ENCODE measurements at places on chromosomes 7 and 10. TPM values are rescaled to one million over a fixed set of nuclear protein-coding genes. Genes with fewer than 3 reads are reported as not detected.

The TBX20 gene
- not detected for total RNA-seq

The RPP38 gene
- 20.6 TPM for total RNA-seq

The MSMB gene
- not detected for total RNA-seq

The GHITM gene
- 115 TPM for total RNA-seq

DNA sequence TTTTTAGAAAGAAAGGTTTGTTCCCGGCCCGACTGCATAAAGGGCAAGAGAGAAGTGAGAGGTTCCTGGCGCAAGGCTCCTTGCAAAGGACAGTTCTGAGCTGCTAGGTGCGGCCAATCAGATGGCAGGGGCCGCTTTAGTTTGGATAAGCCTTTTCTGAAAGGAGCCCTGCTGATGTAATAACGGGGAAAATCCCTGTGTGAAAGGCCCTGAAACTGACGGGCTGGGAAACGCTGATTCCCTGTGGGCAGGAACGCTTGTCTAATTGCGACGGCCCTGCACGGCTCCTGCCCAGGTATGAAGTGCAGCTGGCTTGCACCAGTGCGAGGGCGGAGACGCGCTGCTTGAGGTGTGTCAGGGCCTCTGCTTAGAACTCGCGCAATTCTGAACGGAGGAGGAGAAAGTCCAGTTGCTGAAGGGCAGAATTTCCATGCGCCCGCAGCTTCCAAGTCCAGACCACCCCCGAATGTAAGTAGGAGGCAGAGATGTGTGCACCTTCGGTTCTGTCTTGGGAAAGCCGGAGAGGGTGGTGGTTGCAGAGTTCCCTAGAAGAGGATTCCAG is 30.5 kb downstream of the TACC2 start:
- no peak for DNase-seq

DNA sequence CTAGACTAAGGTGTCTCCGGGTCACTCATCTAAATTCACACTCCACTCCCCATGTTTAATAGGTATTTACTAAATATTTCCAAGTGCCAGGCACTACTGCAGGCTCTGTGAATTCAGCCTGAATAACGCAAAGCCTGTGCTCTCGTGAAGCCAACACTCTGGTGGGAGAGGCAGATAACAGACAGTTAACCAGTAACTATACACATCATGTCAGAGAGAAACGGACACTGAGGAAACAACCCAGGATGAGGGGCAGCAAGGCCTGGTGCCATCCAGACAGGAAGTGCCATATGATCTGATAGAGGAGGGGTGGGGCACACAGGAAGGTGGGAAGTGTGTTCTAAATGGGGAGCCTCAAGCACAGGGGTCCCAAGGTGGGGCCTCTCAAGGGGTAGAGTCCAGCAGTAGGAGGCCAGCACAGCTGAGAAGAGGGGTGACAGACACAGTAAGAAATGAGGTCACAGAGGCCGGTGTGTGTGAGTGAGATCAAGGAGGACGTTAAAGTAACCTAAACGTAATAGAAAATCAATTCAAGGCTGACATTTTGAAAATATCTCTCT is 85.3 kb downstream of the LARP4B start:
- no peak for DNase-seq

DNA sequence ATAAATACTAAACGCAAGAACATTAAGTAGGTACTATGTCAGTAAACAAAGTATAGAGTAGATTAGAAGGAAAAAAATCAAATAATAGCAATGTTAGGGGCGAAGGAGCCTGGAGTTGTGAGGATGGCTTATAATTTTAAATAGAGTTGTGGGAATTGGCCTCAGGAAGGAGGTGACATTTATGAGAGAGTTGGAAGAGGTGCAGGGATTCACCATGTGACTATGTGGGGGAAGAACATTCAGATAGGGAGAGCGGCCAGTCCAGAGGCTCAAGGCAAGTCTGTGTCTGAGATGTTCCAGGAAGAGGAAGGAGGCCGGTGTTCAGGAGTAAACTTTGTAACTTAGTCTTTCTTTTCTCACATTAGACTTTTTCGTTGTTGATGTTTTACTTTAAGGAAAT is 778.6 kb upstream of the C7orf33 start:
- no peak for DNase-seq

DNA sequence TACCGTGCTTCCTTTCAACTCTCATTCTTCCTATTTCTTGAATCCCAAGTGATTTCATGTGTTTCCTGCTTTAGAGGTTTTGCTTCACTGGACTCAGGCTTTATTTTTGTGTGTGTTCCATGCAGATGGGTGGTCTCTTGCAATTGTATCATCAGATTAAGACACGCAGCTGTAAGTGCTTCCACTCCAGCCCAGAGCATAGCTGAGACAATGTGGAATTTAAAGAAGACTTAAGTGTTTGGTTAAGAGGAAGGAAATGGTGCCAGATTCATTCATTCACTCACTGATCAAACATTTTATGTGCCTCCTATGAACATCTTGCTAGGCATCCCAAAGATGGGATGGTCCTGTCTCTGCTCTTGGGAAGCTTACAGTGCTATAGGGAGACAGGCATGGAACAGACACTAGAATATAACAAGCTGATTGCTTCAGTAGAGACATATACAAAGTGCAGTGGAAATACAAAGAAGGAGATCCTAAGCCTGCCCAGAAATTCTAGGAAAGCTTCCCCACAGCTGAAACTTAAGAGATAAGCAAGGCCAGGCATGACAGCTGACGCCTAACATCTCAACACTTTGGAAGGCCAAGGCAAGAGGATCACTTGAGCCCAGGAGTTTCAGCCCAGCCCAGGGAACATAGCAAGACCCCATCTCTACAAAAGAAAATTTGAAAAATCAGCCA is 46.1 kb upstream of the LRRC17 start:
- DNase-seq = no peak

GRCh38 chr10:77390481-77390891 is 247.1 kb downstream of the KCNMA1 start:
- no peak for DNase-seq

- DNase-seq = no peak
These were observed 829.0 kb downstream of the GRID1 start for GRCh38 chr10:85537561-85537960.

- no peak for DNase-seq
These were observed 293.0 kb upstream of the NPSR1 start for GRCh38 chr7:34365011-34365410.

- DNase-seq = no peak
These were observed 54.2 kb downstream of the CRPPA start for GRCh38 chr7:16367115-16367514.

DNA sequence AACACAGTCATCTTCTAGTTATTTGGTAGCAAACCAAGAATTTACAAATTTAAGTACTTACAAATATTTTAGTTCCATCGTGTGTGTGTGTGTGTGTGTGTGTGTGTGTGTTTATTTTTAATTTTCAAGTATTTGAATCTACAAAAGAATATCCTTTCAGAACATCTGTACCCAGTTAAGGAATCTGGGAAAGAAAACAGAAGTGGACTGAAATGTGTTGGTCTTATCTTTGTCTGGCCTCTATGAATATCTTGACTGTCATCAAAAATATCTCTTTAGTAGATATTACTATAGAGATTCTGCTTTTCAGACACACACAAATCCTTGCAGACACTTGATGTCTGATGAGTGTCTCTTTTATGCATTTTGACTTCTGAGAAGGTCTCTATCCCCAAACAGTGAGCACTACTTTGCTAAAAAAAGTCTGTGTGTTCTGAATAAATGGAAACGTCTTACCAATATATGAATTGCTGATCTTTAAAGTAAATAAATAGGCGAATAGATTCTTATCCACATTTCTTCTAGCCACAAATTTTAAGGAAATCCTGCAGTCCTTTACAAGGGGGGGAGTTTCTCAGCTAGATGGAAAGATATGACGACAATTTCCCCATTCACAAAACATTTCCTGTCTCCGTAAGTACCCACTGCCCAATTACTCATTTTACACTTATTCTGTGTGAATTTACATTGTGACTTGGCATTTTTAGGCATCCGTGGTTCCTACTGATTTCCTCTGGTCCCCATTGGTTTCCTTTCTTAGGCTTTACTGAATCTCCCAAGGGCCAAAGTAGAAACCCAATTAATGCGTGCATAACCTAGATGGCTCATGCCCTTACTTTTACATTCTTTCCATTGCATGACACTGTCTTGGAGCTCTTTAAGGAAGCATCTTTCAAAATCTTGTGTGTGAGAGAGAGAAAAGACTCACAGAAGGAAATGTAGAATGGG is 36.0 kb downstream of the NRCAM start:
- DNase-seq = no peak

DNA sequence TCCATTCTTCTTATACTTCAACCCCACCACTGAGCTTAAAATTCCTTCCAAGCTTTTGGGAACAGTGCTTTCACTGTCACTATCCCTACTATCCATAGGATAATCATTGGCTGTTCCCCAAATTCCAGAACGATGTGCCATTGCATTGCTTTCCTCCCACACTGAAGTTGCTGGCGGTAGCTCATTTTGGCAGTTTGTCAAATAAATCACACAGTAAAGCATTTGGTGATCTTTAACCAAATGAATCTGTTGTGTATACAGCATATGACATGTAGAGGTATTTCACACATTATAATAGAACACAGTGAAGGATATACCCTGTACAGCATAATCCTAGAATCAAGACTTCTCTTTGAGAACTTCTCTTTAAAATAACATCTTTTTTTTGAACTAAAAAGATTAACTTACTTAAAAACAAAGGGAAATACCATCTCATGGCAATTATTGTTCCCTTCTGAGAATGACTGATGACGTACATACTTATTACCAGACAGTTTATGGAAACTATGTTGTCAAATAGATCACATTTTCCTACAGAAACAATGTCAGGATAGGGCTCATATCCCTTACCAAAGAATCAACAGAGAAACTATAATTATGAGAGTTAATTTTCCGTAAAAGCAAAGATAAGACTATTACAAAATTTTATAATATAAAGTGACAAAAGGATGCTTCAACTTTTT is 93.6 kb downstream of the CTNNA3 start:
- DNase-seq = no peak

DNA sequence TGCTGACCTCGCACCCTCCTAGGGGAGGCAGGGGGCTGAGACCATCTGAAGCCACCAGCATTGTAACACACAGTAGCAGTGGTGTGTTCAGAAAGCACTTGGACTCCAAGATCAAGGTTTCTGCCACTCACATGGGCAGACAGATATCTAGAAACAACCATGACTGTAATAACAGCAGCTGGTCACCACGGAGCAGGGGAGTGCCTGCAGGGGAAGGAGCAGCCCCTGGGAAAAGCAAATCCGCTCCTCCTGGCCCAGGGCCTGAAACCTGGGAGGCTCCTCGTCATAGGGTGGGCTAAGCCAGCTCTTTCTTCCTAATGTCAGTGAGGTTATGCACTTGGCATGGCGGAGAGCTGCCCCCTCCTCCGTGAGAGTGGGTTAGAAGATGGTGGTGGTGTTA is 118.4 kb upstream of the INSYN2A start:
- DNase-seq = no peak

GRCh38 chr7:39621784-39622411 is 1.5 kb upstream of the RALA start:
- DNase-seq = no peak

- no peak for DNase-seq
These were observed 3.8 kb downstream of the STMP1 start for GRCh38 chr7:135666156-135666555.

GRCh38 chr7:108598153-108598552 is 28.5 kb downstream of the DNAJB9 start:
- DNase-seq = no peak
